CD4-positive, alpha-beta T cell treated with Interferon gamma for 1 hour (primary cell): ENCODE measurements at places on chromosomes 6 and 20.

DNA sequence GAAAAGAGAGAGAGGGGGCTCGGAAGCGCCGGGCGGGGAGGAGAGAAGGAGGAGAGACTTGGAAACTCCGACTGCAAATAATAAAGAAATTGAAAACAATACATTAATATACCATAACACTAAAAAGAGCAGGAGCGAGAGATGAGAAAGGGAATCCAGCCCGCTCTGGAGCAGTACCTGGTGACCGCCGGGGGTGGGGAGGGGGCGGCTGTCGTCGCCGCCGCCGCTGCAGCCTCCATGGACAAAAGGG is 338 bp downstream of the E2F3 start:
- no peak for DNase-seq

- DNase-seq: no peak
Observed at GRCh38 chr6:109715616-109716015, 24.5 kb downstream of the FIG4 start.

DNA sequence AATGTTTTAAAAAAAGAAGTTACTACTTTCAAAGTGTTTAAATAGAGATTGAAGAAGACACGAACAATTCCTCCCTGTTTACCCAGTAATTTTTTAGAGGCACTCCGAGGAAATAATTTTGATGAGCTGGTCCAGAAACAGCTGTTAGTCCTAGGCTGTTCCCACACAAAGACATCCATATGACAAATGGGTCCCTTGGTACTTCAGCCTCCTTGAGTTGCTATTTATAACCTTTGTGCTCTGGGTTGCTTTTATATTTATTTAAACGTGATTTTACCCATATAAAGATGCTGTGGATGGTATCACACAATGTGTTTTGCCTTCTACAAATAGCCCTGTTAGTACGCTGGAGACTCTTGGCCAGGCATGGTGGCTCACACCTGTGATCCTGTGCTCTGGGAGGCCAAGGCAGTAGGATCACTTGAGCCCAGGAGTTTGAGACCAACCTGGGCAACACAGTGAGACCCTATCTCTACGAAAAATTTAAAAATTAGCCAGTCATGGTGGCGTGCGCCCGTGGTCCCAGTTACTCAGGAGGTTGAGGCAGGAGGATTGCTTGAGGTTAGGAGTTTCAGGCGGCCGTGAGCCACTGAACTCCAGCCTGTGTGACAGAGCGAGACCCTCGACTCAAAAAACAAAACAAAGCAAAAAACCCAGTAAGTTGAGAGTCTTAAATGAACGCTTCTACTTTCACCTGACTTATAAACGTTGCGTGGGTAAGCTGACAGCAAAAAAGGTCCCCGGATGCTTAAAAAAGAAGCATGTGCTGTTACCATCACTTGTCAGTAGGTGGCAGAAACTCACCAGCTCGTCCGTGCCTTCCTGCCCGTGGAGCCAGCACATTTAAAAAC is 56.9 kb upstream of the ARMH2 start:
- peak; percentile 72 for DNase-seq

DNA sequence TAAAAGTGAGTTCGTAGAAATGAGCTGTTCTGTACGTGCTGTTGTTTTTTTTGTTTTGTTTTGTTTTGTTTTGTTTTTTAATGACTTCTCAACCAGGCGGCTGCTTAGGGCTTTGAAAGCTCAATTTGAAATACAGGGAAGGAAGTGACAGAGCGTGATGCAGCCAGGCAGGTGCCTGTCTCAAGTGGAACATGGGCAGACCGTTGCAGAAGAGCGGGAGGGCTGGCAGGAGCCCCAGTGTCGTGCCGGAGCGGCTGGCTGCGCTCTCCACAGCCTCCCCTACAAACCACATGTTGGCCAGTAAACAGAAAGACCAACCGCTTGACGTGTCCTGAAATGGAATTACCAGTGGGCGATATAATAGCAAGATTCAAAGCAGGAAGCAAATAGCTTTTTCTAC is 164.9 kb upstream of the RREB1 start:
- peak; percentile 24 for DNase-seq

DNA sequence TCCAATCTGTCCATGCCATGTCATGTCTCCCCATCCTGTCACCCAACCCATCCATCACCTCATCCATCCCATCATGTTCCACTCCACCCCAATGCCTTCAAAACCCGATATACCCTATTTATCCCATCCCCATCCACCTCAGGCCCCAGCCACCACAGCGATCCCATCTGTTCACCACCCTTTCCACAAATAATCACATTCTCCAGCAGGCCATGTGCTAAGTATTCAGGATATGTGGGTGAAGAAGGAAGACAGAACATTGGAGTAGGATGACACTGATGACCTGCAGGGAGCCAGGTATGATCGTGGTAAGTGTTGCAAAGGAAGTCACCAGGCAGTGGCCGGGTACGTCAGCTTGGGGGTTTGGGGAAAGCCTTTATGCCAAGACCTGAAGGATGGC is 48.8 kb downstream of the NPEPL1 start:
- DNase-seq: no peak

DNA sequence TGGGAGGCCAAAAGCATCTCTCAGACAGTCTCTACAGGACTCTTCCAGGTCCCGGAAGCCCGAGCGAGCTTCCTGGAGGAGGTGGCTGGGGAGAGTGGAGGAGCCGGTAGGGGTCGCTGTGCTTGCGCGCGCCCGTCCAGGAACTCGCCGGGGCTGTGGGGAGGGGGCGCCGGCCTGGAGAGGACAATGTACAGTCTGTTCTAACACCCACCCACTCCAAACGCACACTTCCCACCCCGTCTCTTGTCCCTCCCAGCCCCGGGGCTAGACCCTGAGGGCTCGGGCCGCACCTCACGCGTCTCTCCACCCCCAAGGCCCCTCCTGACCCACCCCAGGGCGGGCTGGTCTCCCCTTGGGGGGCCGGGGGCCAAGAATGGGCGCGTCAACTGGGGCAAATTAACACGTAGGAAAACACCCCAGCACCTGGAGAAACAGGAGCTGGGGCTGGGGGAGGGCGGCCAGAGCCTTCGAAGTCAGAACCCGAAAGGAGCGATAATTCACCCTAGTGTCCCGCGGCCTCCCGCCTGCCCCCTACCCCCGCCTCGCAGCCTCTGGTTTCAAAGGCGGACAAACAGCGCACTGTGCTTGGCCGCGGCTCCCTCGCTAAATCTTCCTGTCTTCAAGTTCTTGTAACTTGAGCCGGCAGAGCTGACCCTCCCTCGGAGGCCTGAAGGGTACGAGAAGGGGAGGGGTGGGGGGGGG is 103.2 kb upstream of the FOXP4 start:
- no peak for DNase-seq

DNA sequence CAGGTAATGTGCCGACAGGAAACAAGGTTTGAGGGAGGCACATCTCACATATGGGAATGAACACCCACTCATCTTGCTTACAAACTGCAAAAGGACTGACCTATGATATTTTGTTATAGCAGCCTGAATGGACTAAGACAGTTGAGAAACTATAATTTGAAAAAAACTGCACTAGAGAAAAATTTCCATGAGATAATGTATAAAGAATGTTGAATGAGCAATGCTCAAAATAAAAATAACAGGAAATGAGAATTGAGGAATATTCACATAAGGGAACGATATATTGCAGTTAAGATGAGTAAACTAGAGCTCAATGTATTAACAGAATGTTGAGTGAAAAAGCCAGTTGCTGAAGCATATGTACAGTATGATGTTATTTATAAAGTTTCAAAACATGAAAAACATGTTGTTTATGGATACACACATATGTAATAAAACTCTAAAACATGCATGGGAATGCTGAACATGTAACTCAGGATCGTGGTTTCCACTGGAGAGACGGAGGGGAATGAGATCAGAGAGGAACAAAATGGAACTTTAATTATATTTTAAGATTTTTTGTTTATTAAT is 6.3 kb upstream of the TBC1D22B start:
- no peak for DNase-seq

DNA sequence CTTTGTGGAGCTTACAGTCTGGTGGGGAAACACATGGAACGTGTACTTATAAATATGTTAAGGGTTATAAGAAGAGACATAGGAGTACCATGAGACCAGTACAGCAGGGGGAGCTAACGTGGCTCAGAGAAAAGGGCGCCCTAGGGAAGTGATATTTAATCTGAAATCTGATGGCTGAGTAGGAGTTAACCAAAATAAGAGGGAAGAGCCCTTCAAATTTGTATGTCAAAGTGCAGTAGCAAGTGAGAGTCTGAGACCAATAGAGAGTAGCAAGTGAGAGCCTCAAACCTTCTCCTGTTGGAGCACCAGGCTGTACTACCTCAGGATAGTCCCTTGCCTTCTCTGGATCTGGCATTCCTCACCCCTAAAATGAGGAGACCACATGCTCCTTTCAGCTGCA is 6.1 kb upstream of the PKIG start:
- DNase-seq: peak; percentile 36

DNA sequence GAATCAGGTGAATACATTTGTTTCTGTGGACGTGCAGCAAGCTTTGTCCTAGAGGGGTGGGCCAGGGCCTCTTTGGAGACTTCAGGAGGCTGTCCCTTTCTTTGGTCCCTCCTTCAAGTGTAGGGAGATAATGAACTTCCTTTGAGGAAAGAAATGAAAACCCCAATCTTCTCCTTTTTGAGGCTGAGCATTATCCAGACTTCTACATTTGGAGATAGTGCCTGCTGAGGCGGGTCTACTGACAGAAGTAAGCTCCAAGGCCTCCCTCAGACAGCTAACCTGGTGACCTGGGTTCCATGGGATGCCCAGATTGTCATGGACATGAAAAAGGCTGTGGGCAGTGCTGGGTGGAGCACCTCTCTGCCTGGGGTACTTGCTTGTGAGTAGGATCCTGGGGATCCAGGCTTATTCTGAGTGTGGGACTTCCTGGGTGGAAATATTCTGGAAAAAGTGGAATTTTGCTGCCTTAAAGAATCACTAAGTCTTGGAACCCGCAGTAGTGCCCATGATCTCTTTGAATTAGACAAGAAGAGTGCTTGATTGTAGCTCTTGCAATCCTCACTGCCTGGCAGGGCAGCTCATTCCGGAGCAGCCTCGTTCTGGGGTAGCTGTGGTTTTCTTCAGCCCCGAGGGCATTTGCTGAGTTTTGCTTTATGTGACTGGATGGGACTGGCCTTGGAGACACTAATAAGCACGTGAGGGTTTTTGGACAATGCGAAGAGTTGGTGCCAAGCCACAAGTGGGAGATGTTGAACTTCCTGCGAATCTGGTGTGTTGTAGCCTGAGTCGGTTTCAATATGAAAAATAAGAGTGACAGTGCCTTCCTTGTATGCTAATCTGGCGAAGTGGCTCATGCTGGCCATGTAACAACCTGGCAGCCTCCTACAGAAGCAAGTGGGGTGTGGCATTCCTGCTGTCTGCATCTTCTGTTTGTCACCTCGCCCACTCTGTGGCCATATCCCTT is 28.1 kb downstream of the SNRNP48 start:
- DNase-seq: peak; percentile 14
